ENCODE measurements at places on chromosomes 5 and 9. TPM values are rescaled to one million over a fixed set of nuclear protein-coding genes. Genes with fewer than 3 reads are reported as not detected.

GARIN3 gene
- total RNA-seq = not detected

SURF1 gene
- total RNA-seq = 41.9 TPM

NUTM2F gene
- total RNA-seq = not detected

ELOVL7 gene
- total RNA-seq = 0.57 TPM

SEMA4D gene
- total RNA-seq = 370 TPM

OTP gene
- not detected for total RNA-seq

TAF11L10 gene
- not detected for total RNA-seq

PRUNE2 gene
- not detected for total RNA-seq

PRDM9 gene
- total RNA-seq = not detected

DNM1 gene
- 1.4 TPM for total RNA-seq

DND1 gene
- total RNA-seq = 3.1 TPM

AHRR gene
- total RNA-seq = 41.6 TPM

RXFP3 gene
- total RNA-seq = not detected

CDK5RAP2 gene
- total RNA-seq = 113 TPM

FAM221B gene
- total RNA-seq = not detected

ZDHHC21 gene
- total RNA-seq = 6.0 TPM

OR1J4 gene
- total RNA-seq = not detected

IL6ST gene
- total RNA-seq = 48.9 TPM

SPARC gene
- total RNA-seq = 0.39 TPM

PITX1 gene
- total RNA-seq = not detected

AGXT2 gene
- total RNA-seq = not detected

RELL2 gene
- total RNA-seq = 31.4 TPM

RC3H2 gene
- 52.6 TPM for total RNA-seq

SLC25A2 gene
- 1.3 TPM for total RNA-seq

GPR21 gene
- total RNA-seq = 0.40 TPM

GAS1 gene
- total RNA-seq = 0.61 TPM

SLC6A3 gene
- total RNA-seq = 0.08 TPM

FBXL7 gene
- total RNA-seq = not detected

ANKRD34B gene
- total RNA-seq = not detected

ZDHHC11B gene
- total RNA-seq = 2.0 TPM

SLC2A6 gene
- 7.1 TPM for total RNA-seq

Data from activated naive CD8-positive, alpha-beta T cell treated with anti-CD3 and anti-CD28 coated beads, Interleukin-2, amount 10 ng/mL, durations not matched to agents 7 days and 5 days (primary cell).